Activated T-helper 2 cell treated with anti-CD3 and anti-CD28 coated beads, Interferon-gamma antibody, Interleukin-2, Interleukin-4, amounts not matched to agents 10 μg/mL and 5 μg/mL and 100 μg/mL, durations not matched to agents 14 hours and 24 hours and 36 hours (primary cell): ENCODE measurements at places on chromosomes 11 and 22. TPM values are rescaled to one million over a fixed set of nuclear protein-coding genes. Genes with fewer than 3 reads are reported as not detected.
A peak's percentile ranks its signal among the peaks of the same experiment; 100 is the strongest.

DNA sequence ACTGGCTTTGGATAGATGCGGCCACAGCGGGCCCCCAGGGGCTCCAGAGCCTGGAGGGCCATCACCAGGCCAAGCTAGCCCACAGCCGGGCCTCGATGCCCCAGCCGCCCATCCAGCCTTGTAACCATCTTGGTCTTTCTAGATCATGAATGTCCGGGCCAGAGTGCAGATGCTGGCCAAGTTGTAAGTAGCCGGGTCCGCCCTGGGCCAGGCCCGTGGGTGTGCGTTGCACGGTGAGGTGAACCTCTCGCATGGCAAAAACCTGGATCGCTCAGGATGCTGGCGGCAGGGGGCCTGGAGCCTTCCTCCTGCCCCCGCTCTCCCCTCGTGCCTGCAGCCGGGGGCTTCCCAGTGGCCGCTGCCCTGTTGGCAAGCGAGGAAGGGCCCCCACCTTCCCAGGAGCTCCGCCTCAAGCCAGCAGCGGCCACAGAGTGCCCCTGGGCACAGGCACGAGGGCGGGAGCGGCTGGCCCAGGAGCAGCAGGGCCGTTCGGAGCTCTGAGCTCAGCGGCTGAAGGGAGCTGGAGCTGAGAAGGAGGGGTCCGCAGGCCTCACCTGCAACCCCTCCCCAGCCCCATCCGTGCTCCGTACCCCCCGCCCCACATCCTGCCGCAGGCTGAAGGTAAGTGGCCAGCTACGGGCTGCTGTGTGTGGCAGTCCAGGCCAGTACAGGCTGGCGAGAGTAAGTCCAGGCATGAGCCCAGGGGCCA, 10.9 kb upstream of the MRPL23 start:
- DNase-seq: no peak
- no peaks in the 10 kb centered on the region for H3K36me3 ChIP-seq
- peaks cover 3% of the 10 kb centered on the region for H3K4me1 ChIP-seq
- peaks cover 2% of the 10 kb centered on the region for H3K27me3 ChIP-seq
- H3K4me3 ChIP-seq: no peak overlapping the region
- H3K27ac ChIP-seq: no peak overlapping the region

DNA sequence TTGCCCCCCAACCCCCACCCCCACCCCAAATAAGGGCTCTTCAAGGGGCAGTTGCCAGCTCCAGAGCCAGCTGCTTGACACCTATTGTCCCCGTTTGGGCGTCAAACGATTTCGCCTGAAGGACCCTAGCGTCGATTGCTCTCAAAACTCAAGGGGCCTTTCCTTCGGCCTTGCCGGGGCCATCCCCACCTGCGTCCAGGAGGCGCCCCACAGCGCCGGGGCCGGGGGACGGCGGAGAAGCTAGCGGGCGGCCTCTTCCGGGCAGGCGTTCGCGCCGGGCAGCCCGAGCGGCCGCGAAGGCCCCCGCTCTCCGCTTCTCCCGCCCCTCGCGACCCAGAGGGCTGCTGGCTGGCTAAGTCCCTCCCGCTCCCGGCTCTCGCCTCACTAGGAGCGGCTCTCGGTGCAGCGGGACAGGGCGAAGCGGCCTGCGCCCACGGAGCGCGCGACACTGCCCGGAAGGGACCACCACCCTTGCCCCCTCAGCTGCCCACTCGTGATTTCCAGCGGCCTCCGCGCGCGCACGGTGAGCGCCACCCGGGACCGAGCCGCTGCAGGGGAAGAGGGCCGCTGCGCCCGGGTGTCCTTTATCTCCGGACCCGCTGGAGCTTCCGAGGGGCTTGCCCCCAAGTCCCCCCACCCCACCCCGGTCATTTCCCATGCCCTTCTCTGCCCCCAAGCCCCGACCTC, at the start of gene CAPRIN1:
Gene CAPRIN1 (plus strand): TSS at position 383 of the 687 bp plus-strand sequence. CDS start 690 bp downstream, outside the sequence.
- peaks cover 27% of the 10 kb centered on the region for H3K36me3 ChIP-seq
- peak within 1 kb of the TSS; percentile 96 for H3K27ac ChIP-seq
- peak; percentile 83 for DNase-seq
- H3K27me3 ChIP-seq: peaks cover 5% of the 10 kb centered on the region
- H3K4me1 ChIP-seq: peaks cover 17% of the 10 kb centered on the region
- H3K4me3 ChIP-seq: peak within 1 kb of the TSS; percentile 93

CSNK2A3 gene
- 1.2 and 1.7 TPM in 2 replicates for total RNA-seq

DNA sequence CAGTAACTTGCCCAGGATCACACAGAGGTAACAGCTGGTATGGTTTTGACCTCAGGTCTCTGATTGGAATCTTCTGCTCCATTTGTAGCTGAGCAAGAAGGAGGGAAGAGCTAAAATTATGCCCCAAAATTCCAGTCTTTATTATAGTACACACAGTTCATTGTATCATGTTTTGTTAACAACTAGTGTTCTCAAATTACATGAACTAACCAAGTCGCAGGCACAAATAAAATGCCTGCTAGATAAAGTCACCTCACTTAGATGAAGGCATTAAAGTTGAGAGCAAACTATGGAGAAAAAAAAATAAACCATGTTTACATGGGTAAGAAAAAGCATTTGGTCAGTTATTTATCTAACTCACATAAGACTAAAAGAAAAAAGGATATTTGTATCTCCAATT, 58.8 kb downstream of the PDGFD start:
- H3K4me1 ChIP-seq: no peaks in the 10 kb centered on the region
- no peaks in the 10 kb centered on the region for H3K36me3 ChIP-seq
- no peak overlapping the region for H3K27ac ChIP-seq
- DNase-seq: no peak
- H3K27me3 ChIP-seq: no peaks in the 10 kb centered on the region

GRCh38 chr22:30332551-30332950, 5.8 kb upstream of the TBC1D10A start:
- peak overlapping the region; percentile 87 for H3K27ac ChIP-seq
- DNase-seq: no peak
- no peaks in the 10 kb centered on the region for H3K27me3 ChIP-seq
- H3K4me3 ChIP-seq: peak overlapping the region; percentile 21
- peaks cover 80% of the 10 kb centered on the region for H3K36me3 ChIP-seq

- no peaks in the 10 kb centered on the region for H3K4me1 ChIP-seq
- no peaks in the 10 kb centered on the region for H3K27me3 ChIP-seq
- H3K4me3 ChIP-seq: no peak overlapping the region
Observed at GRCh38 chr11:28133146-28133545, 25.0 kb downstream of the METTL15 start.

GRCh38 chr11:73957654-73958361, 7.0 kb downstream of the DNAJB13 start:
- peaks cover 3% of the 10 kb centered on the region for H3K4me1 ChIP-seq
- peaks cover 13% of the 10 kb centered on the region for H3K27me3 ChIP-seq
- no peak for DNase-seq
- no peaks in the 10 kb centered on the region for H3K36me3 ChIP-seq
- no peak overlapping the region for H3K27ac ChIP-seq
- no peak overlapping the region for H3K4me3 ChIP-seq

- no peak for DNase-seq
- H3K27ac ChIP-seq: no peak overlapping the region
- H3K27me3 ChIP-seq: no peaks in the 10 kb centered on the region
- H3K36me3 ChIP-seq: no peaks in the 10 kb centered on the region
Observed at GRCh38 chr11:105573091-105573490, 36.8 kb upstream of the GRIA4 start.

DNA sequence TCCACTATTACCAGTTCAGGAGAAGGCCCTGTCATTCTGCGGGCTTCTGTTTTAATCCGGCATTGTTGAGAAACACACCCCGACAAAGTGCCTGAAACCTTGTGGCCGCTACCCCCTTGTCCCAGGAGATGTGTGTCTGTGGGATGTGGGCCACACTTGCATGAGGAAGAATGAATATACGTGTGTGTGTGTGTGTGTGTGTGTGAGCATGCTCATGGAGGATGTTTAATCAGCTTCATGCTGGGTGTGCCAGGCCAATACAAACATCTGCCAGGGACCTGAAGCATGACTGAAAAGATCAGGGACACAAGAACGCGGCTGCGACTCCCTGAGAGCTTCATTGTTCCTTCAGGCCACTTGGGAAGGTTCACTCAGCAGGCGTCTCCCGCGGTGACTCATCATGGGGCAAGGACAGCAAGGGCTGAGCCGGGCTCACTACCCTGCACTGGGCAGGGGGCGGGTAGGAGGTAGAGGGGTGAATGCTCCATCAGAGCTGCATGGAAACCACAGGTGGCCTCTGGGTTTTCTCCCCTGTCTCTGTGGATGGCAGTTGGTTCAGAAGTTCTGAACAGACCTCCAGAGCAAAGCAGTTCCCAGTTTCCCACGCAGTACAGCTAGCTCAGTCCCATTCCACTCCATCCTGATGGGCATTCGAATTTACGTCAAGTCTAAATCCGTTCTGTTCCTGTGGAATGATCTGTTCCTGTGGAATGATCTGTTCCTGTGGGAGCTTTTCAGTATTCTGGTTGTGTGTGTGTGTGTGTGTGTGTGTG, 7.0 kb upstream of the MALAT1 start:
- no peaks in the 10 kb centered on the region for H3K36me3 ChIP-seq
- peak overlapping the region; percentile 23 for H3K4me3 ChIP-seq
- peaks cover 58% of the 10 kb centered on the region for H3K4me1 ChIP-seq
- no peak for DNase-seq

- no peak overlapping the region for H3K4me3 ChIP-seq
- H3K27ac ChIP-seq: no peak overlapping the region
- H3K36me3 ChIP-seq: peaks cover 31% of the 10 kb centered on the region
- peaks cover 16% of the 10 kb centered on the region for H3K4me1 ChIP-seq
Observed at GRCh38 chr11:123494195-123495050, 64.4 kb downstream of the GRAMD1B start.

DNA sequence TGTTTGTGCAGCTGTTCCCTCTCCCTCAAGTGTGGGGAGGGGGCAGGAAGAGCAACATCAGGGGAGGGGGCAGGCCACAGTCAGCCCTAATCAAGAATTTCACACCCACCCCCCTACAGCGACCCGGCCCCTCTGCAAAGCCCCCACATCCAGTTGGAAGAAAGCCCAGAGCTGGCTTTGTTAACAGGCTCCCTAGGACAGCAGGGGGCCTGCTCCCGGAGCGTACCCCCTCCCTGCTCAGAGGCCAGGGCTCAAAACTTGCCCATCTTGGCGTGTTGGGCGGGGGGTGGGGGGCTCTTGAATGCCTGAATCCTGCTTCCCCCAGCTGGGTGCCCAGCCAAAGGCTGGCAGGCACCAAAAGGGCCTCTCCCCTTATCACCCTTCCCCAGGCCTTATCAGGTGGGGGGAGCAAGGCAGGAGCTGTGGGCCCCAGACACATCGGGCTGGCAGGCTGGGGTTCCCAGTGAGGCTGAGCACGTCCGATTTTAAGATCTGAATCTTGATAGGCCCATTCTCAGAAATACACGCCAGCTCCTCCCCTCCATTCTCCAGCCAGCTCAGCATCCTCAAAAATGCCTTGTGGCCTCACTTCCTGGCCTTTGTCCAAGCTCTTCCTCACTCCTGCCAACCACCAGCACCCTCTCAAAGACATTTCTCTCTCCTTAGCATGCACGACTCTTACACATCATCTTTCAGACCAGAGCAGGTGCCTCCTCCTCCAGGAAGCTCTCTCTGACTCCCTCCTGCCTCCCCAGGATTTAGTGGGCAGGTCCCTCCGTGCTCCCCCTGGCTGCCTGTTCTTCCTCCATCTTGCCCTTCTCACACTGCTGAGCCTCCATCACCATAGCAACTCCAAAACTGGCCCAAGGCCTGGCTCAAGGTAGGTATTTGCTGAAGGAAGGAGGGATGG, 384.8 kb downstream of the MN1 start:
- no peak overlapping the region for H3K4me3 ChIP-seq
- peaks cover 11% of the 10 kb centered on the region for H3K27me3 ChIP-seq
- H3K4me1 ChIP-seq: no peaks in the 10 kb centered on the region
- no peak overlapping the region for H3K27ac ChIP-seq
- H3K36me3 ChIP-seq: no peaks in the 10 kb centered on the region

OR8A1 gene
- total RNA-seq: not detected in 2 replicates

NLRP10 gene
- not detected in 2 replicates for total RNA-seq

PGA5 gene
- not detected in 2 replicates for total RNA-seq

DNA sequence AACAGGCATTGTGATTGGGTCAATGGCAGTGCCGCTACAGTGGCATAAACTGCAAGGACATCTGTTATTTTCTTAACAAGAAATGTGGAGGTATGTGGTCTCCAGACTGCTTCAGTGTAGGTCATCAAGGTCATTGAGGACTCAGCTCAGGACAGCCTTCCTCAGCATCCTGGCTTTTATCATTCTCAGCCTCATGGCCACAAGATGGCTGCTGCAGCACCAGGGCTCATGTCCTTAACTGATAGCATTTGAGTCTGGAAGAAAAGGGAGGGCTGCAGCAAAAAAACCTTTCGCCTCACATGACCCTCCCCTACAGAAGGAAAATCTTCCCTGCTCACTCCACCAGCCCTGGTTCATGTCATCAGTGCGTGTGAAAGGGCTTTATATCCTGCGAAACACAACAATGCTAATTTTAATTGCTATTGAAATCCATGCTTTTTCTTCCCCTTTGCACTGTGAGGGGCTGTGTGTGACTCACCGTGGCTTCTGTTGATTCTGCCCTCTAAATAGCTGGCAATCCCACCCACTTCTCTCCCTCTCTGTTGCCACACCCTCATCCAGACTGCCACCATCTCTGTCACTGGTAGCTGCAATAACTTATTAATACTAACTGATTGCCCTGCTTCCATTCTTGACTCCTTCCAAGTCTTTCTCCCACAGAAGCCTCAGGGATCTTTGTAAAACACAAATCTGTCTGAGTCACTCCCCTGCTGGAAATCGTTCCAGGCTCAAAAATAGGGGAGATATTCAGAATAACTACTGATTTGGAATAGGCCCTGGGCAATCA, 43.8 kb downstream of the CHRDL2 start:
- no peaks in the 10 kb centered on the region for H3K4me1 ChIP-seq
- H3K27ac ChIP-seq: no peak overlapping the region
- H3K27me3 ChIP-seq: peaks cover 18% of the 10 kb centered on the region
- no peak overlapping the region for H3K4me3 ChIP-seq
- H3K36me3 ChIP-seq: no peaks in the 10 kb centered on the region

SDHAF2 gene
- total RNA-seq: 41.6 and 46.4 TPM in 2 replicates

AGBL2 gene
- total RNA-seq: 3.6 and 5.1 TPM in 2 replicates

GRCh38 chr22:24177456-24177855, 3.8 kb upstream of the SUSD2 start:
- H3K4me1 ChIP-seq: no peaks in the 10 kb centered on the region
- H3K4me3 ChIP-seq: no peak overlapping the region
- H3K27me3 ChIP-seq: no peaks in the 10 kb centered on the region
- H3K27ac ChIP-seq: no peak overlapping the region
- no peak for DNase-seq

GRCh38 chr22:32605576-32605975, 131.0 kb downstream of the FBXO7 start:
- DNase-seq: no peak
- peaks cover 6% of the 10 kb centered on the region for H3K4me1 ChIP-seq
- H3K36me3 ChIP-seq: no peaks in the 10 kb centered on the region
- H3K27me3 ChIP-seq: no peaks in the 10 kb centered on the region
- no peak overlapping the region for H3K4me3 ChIP-seq

- no peaks in the 10 kb centered on the region for H3K4me1 ChIP-seq
- no peak overlapping the region for H3K27ac ChIP-seq
- no peak for DNase-seq
- no peak overlapping the region for H3K4me3 ChIP-seq
- H3K27me3 ChIP-seq: peaks cover 53% of the 10 kb centered on the region
Observed at GRCh38 chr11:92226331-92227229, 2.0 kb downstream of the FAT3 start.

SEZ6L gene
- total RNA-seq: not detected in 2 replicates
